ENCODE measurements at places on chromosomes 1 and 21.

DNA sequence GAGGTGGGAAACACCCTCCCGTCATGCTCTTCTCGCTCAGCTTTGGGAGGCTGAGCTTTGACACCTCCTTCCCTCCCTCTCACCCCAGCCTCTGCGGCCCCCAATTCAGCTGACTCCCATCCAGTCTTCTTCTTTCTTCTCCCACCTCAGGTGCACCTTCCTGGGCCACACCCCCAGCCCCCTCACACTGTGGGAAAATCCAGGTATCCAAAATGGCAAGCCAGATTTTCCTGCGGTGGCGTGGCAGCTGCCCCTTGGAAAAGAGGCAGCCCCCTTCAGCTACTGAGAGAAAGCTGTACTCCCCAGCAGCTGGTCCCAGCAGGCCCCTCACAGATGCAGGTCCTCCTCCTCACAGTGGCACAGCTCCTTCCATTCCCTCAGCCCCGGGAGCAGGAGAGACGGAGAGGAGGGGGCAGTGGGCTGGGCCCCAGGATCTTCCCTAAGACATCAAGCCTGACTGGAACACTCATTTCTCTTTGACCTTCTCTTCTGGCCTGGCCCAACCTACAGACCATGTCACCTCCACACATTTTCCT, 61.6 kb downstream of the OPTC start:
- DNase-seq: no peak

DNA sequence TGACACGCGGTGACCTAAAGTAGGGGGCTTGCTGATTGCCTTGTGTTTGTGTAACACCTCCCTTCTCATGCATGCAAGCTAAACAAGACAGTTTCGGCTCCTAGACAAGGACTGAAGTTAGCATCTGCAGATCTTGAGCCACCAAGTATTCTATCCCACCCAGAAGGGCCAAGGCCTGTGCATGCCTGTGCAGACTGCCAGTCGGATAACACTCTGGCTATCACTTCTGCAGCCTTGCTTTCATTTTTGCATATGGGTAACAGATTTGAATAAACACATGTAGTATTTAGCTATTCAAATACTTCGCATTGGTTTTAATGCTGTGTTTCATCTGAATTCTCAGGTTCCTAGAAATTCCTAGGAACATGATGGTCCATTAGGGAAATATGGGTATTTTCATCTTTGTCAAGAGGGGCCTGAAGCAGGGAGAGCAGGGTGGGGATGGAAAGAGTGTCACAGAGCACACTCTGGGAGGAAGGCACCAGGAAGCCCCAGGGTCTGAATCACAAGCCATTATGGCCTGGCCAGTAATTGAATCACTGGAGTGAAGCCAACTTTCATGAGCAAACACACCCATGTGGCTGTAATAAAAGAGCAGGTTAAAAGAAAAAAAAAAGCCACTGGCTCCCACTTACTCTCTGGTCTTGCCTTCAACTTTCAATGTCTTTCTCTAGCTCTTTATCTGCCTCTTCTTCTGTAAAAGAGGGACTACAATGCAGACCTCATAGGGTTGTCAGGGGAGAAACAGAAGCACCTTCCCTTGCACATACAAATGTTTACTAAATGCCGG, 28.3 kb downstream of the GADD45A start:
- peak; percentile 95 for DNase-seq

GRCh38 chr1:205706601-205707502, 26.5 kb upstream of the SLC45A3 start:
- no peak for DNase-seq

GRCh38 chr1:158272681-158273080, 17.0 kb upstream of the CD1C start:
- no peak for DNase-seq

- DNase-seq: no peak
Measured at GRCh38 chr21:29195981-29196669, 65.7 kb downstream of the MAP3K7CL start.

DNA sequence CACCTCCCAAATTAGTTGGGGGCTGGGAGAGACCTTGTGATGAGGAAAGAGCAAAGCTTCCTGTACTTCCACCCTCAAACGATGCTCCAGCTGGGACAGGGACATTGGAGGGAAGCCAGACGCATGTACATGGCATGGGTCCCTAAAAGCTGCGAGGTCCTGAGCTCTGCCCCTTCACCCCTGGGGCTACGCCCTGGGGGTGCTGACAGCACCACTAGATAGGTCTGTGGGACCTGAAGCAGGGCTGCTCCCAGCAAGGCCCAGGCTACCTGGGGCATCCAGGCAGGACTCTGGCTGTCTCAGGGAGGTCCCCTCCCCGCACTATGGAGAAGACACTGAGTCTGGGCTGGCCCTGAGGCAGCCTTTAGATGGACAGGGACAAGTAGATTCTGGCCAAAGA, 83.4 kb downstream of the DMRTB1 start:
- no peak for DNase-seq

DNA sequence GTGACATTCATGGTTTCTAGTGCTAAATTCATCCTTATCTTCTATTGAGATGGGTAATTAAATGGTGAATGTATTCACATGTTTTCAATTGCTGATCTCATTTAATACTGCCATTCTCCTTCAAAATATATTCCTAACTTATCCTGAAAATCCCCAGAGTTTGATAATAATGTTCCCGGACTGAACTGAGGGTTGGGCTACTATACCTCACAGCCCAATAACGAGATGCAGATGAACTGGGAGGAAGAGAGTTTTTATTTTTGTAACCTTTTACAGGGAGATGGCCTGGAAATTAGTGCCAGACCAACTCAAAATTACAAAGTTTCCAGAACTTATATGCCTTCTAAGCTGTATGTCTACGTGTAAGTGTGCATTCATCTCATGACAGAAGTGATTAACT, 210.8 kb downstream of the APP start:
- no peak for DNase-seq

GRCh38 chr1:35850051-35850450, 33.0 kb upstream of the AGO1 start:
- no peak for DNase-seq

DNA sequence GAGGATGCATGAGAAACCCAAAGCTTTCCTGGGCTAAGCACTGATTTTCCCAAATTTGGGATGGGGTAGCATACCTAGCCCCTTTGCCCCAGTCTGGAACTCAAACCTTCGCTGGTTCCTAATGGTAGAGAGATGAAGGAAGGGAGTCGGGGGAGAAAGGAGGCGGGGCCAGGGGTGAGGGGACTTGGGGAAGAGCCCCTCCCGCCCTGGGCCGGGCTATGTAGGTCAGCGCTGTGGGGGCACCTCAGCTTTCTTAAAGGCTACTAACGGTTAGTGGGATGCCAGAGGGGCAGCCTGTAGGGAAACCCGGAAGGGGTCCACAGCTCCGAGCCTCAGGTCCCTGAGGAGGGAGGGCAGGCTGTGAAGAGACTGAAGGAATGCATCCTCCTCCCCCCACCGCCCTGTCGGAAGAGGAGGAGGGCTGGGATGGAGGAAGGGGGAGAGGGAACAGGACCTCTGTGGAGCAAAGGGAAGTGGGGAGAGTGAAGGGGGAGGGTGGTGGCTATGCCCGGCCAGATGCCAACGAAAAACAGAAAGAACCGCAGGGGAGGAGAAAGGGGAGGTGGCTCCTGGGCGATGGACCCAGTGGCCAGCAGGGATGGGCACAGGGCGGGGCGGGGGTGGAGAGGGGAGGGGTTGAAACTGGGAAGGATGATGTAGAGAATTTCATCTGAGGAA, 1.3 kb downstream of the CADM3 start:
- no peak for DNase-seq

GRCh38 chr1:194813096-194813495, 1626.7 kb upstream of the B3GALT2 start:
- DNase-seq: peak; percentile 81

GRCh38 chr1:19341201-19342061, 29.3 kb downstream of the SLC66A1 start:
- DNase-seq: no peak

GRCh38 chr1:213621077-213621476, 366.7 kb upstream of the PROX1 start:
- DNase-seq: no peak

GRCh38 chr1:29502911-29503840, 266.9 kb downstream of the PTPRU start:
- peak; percentile 73 for DNase-seq

DNA sequence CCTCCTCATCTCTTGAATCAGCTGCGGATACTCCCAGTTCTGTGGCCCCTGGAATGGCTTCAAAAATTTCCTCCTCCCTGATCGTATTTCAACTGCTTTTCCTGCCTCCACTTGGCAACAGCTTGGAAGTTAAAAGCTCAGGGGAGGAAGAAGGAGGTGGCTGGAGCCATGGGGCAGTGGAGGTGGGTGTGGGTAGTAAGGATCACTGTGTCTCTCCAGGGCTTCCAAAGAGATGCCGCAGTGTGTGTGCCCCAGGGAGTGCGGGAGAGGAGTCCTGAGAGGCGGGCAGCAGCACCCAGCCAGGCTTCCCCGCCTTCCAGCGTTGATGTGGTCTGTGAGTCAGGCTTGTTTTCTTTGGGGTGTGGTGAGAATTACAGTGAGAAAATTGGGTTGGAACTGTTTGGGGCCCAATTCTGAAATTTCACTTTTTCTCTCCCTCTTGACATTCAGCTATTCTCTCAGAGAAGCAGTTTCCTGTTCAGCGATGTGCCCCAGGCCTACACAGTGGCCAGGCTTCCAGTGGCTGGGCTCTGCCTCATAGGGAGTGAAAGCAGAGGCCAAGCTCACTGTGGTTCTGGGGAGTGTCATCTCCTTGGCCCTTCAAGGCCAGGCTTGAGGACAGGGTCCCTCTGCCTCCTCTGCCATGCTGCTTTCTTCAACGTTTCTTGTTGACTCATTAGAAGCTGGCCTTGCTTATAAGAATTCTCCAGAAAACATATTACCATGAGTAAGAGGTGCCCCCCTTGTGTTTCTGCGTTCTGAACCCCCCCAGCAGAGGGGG, 69.0 kb downstream of the PGM1 start:
- DNase-seq: no peak
